CD4-positive, alpha-beta T cell treated with Interferon alpha-2 for 1 hour (primary cell): ENCODE measurements at places on chromosomes 13 and 19.

DNA sequence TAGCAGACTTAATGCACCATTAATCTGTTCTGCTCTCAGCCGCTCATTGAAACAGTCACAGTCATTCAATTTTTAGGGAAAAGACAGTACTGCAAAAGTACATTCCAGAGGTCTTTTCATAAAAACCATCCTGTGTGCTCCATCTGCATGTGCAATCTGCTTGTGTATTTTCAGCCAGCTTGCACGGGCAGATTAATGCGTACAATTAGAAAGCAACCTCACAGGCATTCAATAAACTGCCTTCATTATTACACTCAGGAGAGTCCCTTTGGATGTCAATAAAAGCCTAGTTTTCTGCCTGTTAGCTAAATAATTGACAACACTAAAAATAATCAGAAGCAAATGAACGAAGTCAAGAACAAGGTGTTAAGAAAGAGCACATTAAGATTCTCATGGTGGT, 41.9 kb downstream of the EPSTI1 start:
- no peak for DNase-seq

DNA sequence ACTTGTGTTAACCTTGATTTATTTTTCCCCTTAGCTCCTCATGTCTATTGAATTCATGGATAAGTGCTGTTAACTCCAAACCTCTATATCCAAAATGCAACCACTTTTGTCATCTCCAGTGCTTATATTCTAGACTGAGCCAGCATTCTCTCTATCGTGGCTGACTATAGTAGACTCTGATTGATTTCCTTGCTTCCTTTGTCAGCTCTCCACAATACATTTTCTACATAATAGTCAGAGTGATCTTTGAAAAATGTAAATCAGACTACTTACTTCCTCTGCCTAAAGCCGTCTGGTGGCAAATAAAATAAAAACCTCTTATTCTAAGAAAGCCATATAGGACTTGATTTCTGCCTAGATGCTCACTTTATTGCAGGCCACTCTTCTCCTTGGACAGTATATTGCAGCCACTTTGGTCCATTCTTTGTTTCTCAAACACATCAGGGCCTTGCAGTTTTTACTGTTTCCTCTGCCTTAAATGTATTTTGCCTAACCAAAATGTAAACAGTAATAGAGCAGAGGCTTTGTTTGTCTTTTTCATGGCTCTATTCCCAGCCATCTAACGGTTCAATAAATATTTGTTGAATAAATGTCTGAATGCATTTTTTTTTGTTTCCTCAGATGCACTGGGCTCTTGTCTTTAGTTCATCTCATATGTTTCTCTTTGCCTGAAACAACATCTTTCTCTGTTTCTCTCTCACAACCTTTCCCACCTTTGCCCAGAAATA, 243.6 kb upstream of the CSNK1A1L start:
- DNase-seq = no peak

DNA sequence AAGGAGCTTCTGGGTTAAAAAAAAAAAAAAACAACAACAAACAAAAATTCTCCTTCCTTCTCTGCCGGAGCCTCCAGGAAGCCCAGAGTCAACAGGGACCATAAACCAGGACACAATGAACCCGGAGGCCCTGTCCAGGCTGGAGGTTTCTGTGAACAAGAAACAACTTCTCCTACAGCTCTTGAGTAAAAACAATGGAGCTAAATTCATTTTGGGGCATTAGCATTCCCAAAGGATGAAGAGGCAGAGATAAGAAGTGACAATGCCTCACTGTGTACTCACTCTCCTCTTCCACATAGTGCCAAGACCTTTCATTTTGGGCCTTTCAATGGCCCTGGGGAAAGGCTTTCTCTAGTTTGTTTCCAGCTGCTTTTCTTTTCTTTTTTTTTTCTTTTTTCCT, 9.0 kb downstream of the RHPN2 start:
- DNase-seq = no peak

- DNase-seq = no peak
Measured at GRCh38 chr19:52722062-52723003, 12.5 kb downstream of the ZNF611 start.

GRCh38 chr13:91714855-91715254, 316.4 kb downstream of the GPC5 start:
- no peak for DNase-seq

GRCh38 chr19:41930322-41930722, 2.1 kb upstream of the ERFL start:
- DNase-seq = no peak
